Occipital lobe (tissue), 3 donors: ENCODE measurements at places on chromosomes 1 and 21.

GRCh38 chr21:44708866-44709425, 2.4 kb downstream of the TSPEAR start:
- no peak for DNase-seq

DNA sequence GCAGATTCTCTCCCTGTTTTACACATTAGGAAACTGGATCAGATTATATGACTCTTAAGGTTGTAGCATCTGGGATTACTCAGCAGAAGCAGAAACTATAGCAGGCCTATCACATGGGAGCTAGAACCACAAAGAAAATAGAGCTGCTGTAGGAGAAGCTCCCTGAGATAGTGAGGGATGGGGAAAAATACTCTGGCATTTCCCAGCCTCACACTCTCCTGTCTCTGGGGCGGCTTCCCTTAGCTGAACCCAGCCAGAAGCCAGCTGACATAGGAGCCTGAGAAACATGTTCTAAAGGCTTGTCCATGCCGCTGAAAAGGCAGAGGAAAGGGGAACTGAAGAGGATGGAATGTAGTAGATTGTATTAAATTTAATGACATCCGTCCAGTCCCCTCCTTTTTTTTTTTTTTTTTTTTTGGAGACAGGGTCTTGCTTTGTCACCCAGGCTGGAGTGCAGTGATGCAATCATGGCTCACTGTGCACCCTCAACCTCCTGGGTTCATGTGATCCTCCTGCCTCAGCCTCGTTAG, 76.8 kb upstream of the DNAJC6 start:
- no peak for DNase-seq

- no peak for DNase-seq
Measured at GRCh38 chr1:37752583-37753471, 12.1 kb downstream of the EPHA10 start.

GRCh38 chr1:27624467-27625178, 10.4 kb downstream of the FGR start:
- no peak for DNase-seq

GRCh38 chr21:16283516-16283915, 553.7 kb downstream of the USP25 start:
- no peak for DNase-seq

DNA sequence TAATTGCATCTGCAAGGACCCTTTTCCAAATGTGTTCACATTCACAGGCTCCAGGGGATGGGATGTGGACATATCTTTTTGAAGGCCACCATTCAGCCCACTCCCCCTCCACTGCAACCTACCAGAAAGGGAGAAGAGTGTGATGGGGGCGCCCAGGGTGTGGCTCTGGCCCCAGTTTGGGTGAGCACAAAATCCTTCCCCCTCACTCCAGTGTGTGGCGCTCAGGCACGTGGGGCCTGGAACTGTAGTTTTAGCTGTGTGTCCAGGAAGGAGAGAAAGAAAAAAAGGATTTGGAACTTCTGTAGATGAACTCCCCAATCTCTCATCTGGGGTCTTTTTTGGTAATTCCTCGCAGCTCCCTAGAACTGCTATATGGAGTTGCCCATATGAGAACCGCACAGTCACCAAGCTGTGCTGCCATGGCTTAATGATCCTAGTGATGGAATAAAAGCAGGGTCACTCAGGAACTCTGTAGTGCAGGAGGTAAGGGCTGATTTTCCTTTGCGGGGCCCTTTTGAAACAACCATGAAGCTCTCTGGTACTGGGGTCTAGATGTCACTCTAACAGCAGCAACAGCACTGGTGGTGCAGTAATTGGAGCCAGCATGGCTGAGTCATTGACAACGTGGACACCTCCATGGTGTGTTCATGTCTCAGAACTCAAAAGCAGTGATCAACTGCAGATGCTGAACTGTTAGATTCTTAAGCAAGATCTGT, 17.0 kb downstream of the AGT start:
- no peak for DNase-seq

DNA sequence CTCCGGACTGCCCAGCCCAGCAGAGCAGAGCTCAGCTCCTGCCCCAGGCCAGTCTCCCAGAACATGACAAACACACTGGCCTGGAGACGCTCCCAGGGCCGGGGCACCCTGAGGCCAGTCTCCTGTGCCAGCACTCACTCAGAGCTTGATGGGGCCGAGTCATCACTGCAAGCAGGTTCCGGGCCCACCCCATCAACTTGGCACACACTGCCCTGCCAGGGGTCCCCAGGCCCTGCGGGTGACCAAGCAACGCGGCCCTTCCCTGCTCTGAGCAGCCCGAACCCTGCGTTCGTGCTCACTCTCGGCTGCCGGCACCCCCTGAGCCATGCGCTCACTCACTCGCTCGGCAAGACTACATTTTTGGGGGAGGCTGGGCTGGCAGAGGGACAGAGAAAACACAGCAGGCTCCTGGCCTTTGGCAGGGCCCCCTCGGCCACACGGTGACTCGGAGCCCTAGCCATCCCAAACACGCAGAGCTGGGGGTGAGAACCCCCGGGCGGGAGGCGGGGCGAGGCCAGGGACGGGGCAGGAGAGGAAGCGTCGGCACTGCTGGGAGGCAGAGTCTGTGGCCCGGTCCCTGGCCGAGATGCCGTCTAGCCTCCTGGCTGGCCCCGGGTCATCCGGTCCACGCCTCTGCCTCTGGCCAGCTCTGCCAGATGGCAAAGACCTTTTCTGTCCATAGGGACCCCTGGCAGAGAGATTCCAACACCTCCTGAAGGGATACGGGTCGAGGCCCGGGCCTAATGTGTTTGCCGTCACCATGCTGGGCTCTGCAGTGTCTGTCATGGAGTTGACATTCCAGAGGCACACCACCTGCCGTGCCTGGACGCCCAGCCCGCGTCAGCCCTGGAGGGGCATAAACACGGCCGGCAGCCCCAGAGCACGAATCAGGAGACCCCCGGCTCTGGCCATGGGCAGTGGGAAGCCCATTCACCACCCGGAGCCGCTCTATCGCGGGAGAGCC, 68.0 kb downstream of the MEGF6 start:
- no peak for DNase-seq

DNA sequence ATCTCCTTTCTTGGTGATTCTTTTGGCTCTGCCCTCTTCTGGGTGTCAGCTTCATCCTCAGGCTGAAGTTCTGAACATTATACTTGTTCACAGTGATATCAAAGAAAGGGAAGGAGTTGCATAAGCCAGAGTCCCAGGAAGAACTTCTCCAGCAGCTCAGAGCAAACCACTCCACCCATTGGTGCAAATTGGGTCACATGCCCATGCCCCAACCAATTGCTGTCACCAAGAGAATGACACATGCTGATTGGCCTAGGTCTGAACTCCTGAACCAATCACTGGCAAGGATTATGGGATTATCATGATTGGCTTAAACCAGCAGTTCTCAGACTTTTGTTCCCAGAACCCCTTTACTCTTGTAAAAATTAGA, 256.5 kb upstream of the TMEM51 start:
- DNase-seq = no peak

- DNase-seq = no peak
Measured at GRCh38 chr21:32515874-32516273, 69.4 kb downstream of the TCP10L start.

DNA sequence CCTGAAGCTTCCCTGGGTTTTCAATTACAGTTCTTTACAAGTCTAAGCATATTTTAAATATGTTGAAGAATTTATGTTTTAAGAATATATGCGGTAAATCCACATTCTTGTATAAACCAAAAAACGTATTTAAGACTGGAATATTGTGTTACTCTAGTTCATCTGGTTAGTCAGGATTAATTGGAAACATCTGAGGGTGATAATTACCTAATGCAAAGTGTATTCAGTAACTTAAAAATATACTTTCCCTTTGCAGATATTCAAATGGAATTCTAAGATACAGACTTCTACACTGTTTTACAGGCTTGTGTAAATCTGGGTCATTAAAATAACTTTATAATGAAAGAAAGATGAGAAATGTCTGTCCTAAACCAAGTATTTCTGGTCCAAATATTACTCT, 302.0 kb downstream of the VAV3 start:
- no peak for DNase-seq

GRCh38 chr1:67704351-67704750, 19.4 kb downstream of the GADD45A start:
- no peak for DNase-seq

- DNase-seq = no peak
Measured at GRCh38 chr1:100298512-100298911, 32.5 kb downstream of the RTCA start.

DNA sequence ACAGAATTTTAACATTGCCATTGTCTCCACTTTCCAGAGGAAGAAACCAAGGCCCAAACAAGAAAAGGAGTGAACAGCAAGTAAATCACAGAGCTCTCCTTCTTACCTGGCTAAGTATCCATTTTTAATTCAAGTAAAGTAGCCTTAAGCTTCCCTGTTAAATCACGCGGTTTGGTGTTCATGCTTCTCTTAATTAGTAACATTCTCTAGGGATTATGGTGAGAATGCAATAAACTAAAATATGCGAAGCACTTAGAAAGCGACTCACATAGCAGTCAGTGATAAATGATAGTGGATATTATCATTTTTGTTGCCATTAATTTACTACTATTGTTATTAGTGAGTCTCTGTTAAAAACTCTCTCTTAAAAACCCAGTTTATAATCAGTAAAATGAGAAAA, 630.5 kb upstream of the TMPRSS15 start:
- no peak for DNase-seq

DNA sequence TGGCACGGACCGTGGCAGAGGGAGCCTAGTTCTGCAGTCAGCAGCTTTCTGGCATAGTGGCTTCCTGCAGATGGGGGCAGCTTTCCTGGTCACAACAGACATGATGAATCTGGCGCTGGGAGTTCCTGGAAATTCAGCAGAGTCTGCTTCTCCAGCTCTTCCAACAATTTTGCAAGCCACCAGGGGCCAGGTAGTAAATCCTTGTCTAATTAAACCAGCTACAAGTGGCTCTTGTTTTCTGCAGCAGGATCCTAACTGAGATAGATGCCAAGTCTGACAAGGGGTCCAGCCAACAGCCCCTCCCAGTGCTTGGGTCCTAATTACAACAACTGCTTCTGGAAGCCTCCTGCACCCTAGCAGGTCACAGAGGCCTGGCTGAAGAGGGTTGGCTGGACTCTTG, 35.8 kb downstream of the TRIM62 start:
- no peak for DNase-seq

GRCh38 chr1:79852004-79852403, 845.5 kb upstream of the ADGRL4 start:
- no peak for DNase-seq

- no peak for DNase-seq
Measured at GRCh38 chr1:220927442-220927841, 48.2 kb downstream of the HLX start.
